ENCODE measurements at places on chromosomes 1 and 21. TPM values are rescaled to one million over a fixed set of nuclear protein-coding genes. Genes with fewer than 3 reads are reported as not detected.

GRCh38 chr1:2609319-2610035, 22.9 kb downstream of the PRXL2B start:
- no peak for DNase-seq

DNA sequence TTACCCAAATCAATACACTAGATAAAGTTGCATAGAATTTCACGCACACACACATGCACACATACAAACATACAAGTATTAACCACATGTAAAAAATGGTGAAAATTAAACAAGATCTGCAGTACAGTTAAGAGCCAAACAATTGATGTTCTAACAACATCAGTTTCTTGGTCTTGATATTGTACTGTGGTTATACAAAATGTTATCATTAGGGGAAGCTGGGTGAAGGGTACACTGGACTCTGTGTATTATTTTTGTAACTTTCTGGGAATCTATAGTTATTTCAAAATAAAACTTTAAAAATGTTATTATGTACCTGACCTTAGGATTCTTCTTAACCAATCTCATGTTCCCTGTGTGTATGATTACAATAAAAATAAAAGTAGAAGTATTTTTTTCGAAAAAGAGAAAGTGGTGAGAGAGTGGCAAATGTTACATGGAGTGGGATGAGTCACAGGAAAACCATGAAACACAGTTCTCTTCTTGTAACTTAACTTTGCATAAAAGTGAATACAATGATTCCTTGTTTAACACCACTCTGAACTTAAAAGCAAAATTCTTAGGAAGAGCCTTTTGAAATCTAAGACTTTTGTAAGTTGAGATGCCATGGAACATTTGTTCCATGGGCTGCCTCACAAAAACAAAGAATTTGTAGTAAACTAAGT, 101.6 kb upstream of the RUNX1 start:
- no peak for DNase-seq

DNA sequence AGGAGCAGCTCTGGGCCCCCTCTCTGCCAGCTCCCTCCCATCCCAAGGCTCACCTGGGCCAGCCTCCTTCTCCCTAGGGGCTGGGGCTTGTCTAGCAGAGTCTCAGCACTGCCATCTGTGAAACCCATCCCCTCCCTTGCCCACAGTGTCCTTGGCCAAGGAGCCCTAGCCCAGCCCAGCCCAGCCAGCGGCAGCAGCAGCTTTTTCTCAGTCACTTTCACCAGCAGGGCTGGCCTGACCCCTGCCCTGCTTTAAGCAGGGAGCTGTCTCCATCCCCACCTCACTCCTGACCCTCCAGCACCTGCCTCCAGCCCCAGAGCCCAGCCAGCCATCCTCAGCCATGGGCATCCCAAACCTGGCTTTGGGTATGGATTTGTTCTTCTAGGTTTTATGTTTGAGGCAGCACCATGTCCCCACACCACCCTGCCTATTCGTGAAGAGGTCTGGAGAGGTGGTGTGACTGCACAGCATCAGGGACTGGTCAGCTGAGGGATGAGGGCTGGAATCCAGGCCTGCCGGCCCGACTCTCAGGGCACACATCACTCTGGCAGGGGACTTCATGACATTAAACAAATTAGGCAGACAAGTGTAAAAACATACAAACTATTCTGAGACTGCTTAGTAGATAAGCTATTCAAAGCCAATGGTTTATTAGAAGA, 36.1 kb upstream of the ABCG1 start:
- DNase-seq: no peak

DNA sequence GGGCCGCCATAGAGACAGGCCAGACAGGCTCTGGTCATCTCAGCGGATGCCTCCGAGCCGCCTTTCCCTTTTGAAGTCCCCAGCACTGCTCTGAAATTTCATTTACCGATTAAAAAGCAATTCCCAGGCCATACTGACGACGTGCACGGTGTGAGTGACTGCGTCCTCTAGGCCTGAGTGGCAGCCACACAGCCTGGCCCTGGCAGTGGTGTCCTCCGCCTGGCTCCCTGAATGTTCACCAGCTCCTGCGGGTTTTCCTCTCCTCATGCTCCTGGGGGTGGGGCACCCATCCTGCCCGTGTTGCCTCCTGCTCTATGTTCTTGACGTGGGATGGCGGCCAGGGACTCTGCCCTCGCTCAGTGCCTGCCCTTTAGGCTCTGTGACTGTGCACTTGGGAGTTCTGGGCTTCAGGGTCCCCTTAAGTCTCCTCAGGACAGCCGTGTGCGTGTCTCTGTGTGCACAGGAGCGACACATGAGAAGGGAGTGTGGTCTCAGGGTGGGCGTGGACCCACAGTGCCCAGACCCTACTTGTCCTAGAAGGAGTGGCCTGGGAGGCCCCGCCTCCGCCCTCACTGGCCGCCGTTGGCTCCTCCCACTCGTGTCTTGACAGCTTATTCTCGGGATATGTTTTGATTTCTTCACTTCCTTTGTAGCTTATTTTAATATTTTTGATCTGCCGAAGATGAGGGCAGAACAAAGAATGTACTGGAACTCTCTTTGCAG, 3.6 kb downstream of the SKI start:
- no peak for DNase-seq

DNA sequence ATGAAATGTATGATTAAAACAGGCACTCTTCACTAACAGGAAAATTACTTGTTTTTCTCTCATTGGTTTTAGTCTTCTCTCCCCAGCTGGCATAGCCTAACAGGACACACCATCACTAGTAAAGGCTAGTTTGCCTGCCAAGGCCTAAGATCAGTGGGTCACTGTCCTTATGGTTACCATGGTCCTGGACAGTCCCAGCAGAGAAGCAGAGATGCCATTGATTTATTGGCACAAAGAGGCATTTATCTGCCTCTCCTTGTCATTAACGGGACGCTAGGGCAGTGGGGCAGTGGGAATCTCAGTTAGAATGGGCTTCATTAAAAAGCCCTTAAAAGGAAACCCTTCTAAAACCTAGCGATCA, 13.9 kb downstream of the CD247 start:
- DNase-seq: no peak

- no peak for DNase-seq
Observed at GRCh38 chr1:229537894-229538293, 20.6 kb downstream of the ABCB10 start.

GRCh38 chr1:217425422-217425821, 205.5 kb downstream of the GPATCH2 start:
- peak; percentile 77 for DNase-seq

DNA sequence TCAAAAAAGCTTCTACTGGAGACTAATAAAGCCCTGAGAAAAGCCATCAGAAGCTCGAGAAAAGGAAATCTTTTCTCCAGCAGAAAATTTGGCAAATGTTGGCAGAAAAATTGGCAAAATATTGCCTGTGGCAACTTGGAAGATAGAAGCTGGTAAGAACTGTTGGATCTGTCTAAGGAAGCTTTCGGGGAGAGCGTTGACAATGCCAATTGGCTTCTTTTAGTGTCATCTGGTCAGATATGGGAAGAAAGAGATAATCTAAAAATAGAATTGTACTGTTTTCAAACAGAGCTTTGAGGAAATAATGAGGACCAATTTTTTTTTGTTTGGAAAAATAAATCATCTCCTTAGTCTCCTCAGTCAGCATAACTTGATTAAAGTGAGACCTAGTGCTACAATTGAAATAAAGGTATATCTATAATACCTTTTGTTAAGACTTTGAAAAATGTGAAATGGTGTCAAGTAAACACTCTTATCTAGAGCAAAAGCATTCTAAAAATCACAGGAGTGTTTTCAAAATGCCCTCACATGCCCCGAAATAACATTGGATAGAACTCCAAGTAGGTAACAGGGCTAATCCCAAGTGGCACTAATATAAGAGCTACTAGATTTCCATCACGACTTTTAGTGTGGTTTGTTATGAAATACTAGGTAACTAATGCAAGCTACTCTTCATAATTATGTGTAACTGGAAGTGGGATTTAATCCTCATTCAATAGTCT, 882.2 kb upstream of the B3GALT2 start:
- DNase-seq: no peak

DNA sequence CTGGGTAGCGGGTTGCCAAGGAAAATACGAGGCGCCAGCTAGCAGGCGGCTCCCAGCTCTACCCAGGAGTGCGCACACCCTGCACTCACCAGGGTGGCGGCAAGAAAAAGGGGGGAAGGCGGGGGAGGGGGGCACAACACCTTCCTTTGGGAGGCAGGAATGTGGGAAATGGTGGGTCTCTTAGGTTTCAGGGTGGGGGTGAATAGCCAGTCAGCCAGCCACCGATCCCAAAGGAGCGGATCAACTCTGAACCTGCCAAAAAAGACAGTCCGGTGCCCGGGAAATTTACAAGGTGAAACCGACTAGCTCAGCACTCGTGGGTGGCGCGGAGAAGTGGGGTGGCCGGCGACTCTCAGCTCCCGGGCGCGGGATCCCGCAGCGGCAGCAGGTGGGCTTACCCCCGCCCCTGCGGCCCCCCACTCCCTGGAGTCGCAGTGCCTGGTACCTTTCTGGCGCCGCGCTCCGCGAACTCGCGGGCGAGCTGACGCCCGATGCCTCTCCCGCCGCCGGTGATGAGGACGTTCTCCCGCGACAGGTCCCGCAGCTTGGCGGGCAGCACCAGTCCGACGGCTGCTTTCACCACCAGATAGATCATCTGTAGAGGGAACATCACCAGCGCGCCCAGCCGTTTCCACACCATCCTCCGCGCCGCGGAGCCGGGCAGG, 1.2 kb downstream of the DHRS3 start:
- no peak for DNase-seq

GRCh38 chr1:17018849-17019248, 7.1 kb upstream of the ATP13A2 start:
- no peak for DNase-seq

DNA sequence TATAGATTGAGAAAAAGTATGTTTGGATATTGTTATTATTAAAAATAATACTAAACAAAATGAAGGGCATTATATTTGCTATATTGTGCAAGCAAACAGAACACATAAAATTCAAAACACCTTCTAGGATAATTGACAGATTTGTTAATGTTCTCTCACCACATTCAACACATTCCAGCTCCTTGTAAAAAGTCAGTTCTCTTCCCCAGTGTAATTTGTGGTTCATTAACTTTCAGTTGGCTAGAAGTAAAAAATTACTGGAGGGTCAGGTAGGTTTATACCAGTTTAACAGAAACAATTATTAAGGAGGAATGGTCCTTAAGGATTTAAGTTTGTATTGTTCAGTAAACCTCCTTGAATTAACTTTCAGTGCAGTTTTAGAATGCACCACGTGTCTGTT, 1235.3 kb upstream of the ADGRL2 start:
- DNase-seq: no peak

DNA sequence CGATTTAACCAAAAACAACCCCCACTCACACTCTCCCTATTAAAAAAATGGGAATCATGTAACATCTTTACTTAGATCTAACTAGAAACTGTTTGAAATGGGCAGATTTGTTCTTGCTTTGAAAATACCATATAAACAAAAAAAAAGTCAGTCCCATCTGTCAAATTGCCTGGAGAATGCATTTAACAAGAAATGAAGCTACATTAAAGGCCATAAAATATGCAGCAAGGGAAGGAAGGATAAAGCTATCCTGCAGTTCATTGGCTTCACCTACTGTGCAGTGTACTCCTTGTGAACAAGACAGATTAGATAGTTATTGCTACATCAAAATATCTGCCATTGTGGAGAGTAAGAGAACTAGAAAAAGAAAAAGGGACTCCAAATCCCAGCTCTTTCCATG, 160.5 kb downstream of the LRRC7 start:
- DNase-seq: no peak

- DNase-seq: no peak
Observed at GRCh38 chr1:91715416-91716000, 170.4 kb downstream of the TGFBR3 start.

DNA sequence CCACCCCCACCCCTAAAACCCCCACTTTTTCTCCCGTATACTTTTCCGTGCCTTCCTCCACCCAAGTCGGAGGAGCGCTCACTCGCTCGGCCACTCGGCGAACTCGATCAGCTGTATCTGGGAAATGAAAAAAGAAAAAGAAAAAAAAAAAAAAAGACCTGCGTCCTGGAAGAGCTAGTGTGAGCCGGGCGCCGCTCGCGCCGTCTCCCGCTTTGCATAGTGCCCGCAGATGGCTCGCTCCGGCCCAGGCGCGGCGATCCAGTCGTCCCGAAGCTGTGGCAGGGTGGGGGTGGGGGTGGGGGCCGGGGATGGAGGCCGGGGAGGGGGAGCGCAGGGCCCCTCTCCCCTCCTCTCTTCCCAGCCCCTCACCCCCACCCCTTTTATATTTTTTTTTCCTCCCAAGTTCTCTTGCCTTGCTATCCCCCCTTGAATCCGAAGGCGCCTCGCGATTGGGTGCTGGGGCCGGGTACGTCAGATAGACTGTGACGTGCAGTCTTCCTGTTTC, 299 bp upstream of the PROX1 start:
- no peak for DNase-seq

DNA sequence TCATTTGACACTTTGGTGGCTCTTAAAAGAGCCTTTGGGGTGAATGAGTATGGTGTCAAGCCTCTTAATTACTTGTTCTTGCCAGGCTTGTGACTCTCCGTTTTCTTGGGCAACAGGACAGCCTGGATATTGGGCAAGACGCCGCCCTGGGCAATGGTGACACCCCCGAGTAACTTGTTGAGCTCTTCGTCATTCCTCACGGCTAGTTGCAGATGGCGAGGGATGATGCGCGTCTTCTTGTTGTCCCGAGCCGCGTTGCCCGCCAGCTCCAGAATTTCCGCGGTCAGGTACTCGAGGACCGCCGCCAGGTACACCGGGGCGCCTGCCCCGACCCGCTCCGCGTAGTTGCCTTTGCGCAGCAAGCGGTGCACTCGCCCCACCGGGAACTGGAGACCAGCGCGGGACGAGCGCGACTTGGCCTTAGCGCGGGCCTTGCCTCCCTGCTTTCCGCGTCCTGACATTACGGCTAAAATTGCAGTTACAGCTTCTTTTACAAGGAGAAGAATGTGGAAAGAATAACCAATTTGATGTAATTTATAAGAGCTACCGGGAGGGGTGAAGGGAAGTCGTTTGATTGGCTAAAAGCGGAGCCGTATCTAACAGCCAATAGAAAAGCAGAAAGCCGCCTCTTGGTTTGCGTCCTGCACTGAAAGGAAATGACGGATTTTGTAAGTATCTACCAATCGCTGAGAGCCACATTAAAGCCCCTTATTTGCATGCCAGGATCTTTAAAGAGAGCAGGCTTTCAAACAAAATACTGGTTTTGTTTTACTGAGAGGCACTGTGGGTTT, 11.7 kb upstream of the BOLA1 start:
- DNase-seq: peak; percentile 94

- peak; percentile 73 for DNase-seq
Observed at GRCh38 chr1:119779869-119780356, 11.2 kb upstream of the HMGCS2 start.

GRCh38 chr1:235495551-235495950, 8.7 kb downstream of the B3GALNT2 start:
- DNase-seq: peak; percentile 10

Gene OR2T5
- not detected for polyA plus RNA-seq

Gene KLF17
- 0.22 TPM for polyA plus RNA-seq

Gene EFNA3
- 5.7 TPM for polyA plus RNA-seq

Gene TRIM67
- polyA plus RNA-seq: not detected

Gene SYT6
- 1.8 TPM for polyA plus RNA-seq

Gene KCNJ6
- 1.9 TPM for polyA plus RNA-seq

Gene CRABP2
- 288 TPM for polyA plus RNA-seq

Gene TSTD1
- polyA plus RNA-seq: 22.9 TPM

Gene TLR5
- not detected for polyA plus RNA-seq

Gene LCE1A
- not detected for polyA plus RNA-seq

Gene SEMA4A
- polyA plus RNA-seq: 3.4 TPM

Gene RXFP4
- polyA plus RNA-seq: 0.62 TPM

Gene OR10J1
- polyA plus RNA-seq: not detected

All from muscle of arm (tissue), 14 donors.